ENCODE measurements at places on chromosomes 2 and 18.

DNA sequence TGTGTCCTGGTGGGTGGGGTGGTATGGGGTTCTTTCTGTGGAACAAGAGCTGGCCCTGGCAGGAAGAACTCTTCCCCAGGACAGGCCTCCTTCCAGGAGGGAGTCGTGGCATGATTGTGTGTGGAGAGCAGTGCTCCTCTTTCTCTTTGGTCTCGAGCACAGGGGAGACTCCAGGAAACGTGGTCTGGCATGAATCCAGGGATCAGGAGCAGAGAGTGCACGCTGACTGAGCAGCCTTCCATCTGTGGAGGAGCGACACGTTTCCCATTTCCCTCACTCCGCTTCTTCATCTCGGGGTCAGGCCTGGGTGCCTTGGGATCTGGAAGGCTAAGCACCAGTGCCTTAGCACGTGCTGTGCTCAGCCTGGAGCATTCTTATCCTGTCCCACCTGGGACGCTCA, 132.0 kb upstream of the HDAC4 start:
- no peak for DNase-seq

GRCh38 chr2:198314559-198315153, 510.3 kb downstream of the PLCL1 start:
- peak; percentile 34 for DNase-seq

DNA sequence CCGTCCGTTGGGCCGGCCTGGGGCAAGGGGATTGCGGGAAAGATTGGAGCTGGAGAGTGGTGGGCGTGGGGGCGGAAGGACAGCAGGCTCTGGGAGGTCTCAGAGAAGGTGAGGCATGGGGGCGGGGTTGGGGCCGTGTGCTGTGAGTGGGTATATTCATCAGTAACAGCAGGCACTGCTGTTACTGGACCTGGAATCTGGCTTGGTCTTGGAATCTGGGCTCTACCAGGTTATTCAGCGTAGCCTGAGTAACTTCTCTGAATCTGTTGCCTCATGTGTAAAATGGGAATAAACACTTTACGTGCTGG, 435 bp downstream of the RNF181 start:
- DNase-seq, result no peak

GRCh38 chr2:68466778-68467076, 367 bp downstream of the FBXO48 start:
- no peak for DNase-seq

GRCh38 chr2:10289352-10289751, 13.4 kb upstream of the HPCAL1 start:
- no peak for DNase-seq

DNA sequence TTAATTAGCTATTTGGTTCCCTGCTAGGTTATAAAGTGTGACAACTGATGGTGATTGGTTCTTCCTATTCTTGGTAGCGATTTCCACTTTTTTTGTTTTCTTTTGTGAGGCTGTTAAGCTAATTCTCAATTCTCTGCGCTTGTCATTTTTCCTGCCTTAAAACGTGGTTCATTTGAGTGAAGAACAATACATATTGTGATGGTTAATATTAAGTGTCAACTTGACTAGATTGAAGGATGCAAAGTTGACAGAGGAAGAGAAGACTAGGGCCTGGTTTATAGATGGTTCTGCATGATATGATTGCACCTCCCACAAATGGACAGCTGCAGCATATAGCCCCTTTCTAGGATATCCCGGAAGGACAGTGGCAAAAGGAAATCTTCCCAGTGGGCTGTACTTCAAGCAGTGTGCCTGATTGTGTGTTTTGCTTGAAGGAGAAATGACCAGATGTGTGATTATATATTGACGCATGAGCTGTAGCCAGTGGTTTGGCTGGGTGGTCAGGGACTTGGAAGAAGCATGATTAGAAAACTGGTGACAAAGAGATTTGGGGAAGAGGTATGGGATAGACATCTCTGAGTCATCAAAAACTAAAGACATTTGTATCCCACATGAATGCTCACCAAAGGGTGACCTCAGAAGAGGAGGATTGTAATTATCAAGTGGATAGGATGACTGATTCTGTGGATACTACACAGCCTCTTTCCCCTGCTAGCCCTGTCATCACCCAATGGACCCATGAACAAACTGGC, 39.4 kb upstream of the ZNF804A start:
- DNase-seq, result no peak

DNA sequence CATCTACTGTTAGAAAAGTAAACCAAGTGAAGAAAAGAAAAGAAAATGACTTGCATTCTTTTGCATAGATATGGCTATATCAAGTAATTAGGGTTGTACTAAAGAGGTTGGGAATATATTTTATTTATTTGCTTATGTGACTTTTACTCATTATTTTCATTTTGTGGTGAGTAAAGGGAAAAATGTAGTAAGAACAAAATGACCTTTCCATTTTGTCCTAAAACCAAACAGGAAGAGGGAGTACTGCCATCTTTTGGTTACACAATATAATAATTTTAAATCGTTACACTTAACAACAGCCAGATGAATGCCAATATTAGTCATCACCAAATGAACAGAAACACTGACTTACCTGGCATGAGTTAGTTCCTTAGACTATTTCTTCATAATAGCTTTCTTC, 47.3 kb upstream of the NDUFV2 start:
- no peak for DNase-seq

GRCh38 chr2:50491541-50492476, 540.1 kb downstream of the NRXN1 start:
- DNase-seq, result no peak

DNA sequence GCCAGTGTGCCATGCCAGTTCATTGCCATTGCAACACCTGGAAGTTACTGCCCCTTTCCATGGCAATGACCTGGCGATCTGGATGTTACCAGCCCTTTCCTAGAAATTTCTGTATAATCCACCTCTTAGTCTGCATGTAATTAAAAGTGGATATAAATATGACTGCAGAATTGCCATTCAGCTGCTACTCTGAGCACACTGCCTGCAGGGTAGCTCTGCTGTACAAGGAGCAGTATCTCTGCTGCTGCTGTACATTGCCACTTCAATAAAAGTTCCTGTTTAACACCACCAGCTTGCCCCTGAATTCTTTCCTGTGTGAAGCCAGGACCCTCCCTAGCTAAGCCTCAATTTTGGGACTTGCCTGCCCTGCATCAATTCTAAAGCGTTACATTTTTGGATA, 17.4 kb upstream of the GULP1 start:
- no peak for DNase-seq

DNA sequence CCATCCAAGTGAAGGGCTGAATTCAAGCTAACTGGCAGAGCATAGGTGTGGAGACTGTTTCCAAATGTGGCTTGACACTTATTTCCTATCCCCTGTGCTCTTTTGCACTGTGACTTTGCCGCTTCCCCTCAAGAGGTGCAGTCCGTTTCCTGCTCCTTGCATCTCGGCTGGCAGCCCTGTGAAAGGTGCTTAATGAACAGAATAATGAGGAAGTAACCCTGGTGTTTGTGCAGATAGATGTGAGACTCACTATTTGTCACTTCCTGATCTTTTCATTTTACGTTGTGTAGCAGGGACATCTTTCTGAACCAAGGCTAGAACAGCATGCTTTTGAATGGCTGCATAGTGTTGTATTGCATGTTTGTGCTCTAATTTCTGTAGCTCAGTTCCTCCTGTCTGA, 60.8 kb downstream of the CEP192 start:
- no peak for DNase-seq

DNA sequence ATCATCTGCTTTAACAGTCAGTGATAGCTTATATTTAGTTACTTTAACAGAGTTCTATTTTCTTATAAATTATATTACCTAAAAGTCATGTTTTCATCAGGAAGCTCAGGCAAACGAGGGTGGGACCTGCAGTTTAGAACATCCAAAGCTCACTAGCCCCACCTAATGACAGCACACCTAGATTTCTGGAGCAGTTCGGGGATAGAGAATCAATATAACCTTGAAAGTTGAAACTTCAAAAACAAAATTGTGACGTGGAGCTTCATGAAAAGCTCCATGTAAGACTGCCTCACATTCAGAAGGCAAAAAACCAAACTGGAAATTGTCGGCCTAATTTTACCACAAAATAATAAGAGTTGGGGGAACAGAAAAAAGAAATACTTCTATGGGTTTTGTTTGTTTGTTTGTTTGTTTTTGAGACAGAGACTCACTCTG, 185.9 kb upstream of the CCDC150 start:
- DNase-seq, result no peak

DNA sequence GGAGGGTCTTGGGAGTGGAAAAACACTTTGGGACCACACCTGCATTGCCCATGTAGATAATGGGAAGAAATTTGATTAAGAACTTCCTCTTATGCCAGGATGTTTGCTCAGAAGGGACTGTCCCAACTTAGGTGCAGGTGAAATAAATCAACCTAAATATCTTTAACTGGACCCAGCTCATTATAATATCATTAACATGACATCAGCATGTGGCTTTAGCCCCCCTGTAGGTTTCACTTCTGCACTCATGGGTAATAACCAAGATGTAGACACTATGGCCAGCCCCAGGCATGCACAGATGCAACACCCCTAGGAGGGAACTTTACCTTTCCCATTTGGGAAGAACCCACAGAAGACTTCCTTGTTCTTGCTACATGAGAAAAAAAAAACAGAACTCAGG, 227.4 kb upstream of the ZNF804A start:
- DNase-seq, result no peak

GRCh38 chr2:19360266-19360965, 2.0 kb upstream of the OSR1 start:
- DNase-seq, result no peak

DNA sequence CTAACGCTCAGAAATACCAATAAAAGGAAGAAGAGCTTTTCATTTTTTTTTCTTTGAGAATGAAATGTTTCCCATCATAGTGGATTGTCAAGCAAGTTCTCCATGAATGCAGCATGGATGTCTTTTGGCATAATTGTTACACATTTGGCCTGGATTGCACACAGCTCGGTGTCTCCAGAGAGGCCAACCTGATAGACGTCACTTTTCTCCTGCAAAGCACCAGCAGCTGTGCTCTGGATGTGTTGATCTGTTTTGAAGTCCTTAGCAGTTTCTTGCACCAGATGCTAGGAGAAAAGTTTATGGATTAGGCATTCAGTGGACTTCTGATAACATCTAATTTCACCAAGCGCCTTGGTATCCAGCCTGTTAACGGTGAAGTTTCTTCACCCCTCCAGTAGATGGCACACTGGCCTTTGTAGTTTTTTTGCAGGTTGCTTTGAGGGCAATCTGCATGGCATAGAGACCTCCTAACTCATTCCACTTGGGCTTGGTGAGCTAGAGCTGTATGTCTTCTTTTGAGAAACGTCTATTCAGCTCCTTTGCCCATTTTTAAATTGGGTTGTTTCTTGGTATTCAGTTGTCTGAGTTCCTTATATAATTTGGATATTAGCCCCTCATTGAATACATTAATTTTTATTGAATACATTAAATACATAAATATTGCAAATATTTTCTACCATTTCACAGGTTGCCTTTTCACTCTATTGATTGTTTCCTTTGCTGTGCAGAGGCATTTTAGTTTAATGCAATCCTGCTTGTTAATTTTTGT, 59.7 kb downstream of the PTH2R start:
- DNase-seq, result no peak

- DNase-seq, result no peak
Measured at GRCh38 chr2:47652061-47652690, 130.8 kb upstream of the MSH6 start.

GRCh38 chr2:20288642-20289340, 61.9 kb downstream of the PUM2 start:
- DNase-seq, result no peak

- DNase-seq, result no peak
Measured at GRCh38 chr2:206481056-206481455, 37.7 kb downstream of the ADAM23 start.

GRCh38 chr2:65355186-65355831, 77.1 kb downstream of the SPRED2 start:
- no peak for DNase-seq

DNA sequence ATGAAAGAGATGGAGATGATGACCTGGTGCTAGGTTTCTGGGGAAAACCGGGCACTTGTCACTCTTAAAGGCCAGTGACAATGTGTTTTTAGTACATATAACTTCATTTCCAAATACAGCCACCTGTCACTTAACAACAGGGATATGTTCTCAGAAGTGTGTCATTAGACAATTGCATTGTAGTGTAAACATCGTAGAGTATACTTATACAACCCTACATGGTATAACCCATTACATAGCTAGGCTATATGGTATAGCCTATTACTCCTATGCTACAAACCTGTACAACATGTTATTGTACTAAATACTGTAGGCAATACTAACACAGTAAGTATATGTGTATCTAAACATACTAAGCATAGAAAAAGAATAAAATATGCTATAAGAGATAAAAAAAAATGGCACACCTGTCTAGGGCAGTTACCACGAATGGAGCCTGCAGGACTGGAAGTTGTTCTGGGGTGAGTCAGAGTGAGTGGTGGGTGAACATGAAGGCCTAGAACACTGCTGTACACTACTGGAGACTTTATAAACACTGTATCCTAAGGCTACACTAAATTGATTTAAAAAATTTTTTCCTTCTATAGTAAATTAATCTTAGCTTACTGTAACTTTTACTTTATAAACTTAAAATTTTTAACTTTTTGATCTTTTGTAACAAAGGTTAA, 123.2 kb downstream of the THADA start:
- no peak for DNase-seq

GRCh38 chr2:10124538-10125045, 2.1 kb downstream of the RRM2 start:
- peak; percentile 73 for DNase-seq

DNA sequence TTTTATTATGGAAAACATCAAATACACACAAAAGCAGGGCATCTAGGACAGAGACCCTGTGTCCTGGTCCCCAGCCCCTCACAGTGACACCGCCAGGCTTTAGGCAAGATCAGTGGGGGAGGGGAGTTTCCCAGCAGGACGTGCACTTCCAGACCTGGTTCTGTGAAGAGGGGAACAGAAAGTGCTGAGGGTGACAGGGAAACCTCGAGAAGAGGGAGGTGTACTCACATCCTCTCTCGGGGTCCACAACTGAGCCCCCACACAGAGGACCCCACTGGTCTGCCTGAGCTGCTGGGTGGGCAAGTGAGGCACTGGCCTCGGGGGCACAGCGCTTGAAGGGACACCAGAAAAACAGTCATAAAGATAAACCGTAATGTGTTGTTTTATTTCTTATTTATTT, 4.4 kb upstream of the GPR35 start:
- DNase-seq, result no peak

DNA sequence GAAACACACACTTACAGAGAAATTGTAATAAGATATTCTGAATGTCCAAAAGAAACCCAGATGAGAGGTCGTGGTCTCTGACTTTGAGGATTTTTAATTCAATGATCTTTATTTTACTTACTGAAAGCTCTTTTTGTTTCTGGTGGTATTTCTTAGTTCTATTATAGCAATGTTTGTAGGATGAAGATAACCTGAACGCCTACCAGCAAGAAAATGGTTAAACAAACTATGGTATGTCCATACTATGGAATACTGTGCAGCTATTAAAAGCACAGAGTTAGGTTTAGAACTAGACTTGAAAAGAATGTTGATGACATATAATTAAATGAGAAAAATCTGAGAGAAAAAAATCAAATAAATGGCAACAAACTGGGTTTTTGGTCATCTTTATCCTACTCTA, 60.3 kb downstream of the LPIN2 start:
- no peak for DNase-seq

DNA sequence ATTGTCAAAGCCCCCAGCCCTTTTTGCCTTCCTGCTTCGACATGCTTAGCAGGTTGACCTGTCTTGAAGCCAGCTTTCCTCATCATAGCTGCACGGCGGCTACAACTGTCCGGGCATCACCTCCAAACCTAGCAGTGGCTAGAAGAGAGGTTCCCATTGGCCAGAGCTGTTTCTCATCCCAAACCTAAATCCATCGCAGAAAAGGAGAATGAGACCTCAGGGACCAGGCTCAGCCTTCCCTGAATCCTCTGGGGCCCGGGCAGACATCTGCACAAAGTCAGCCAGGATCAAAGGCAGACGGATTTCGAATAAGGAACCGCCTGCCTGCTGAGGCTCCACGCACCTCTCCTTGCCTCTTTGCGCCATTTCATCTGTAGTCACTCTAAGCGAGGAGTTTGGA, 101.7 kb upstream of the SLC66A3 start:
- DNase-seq, result no peak
